ENCODE measurements at places on chromosomes 6 and 20.
A peak's percentile ranks its signal among the peaks of the same experiment; 100 is the strongest.

- DNase-seq = peak; percentile 45
These were observed 21.3 kb downstream of the TTPAL start for GRCh38 chr20:44496976-44497375.

GRCh38 chr20:21109144-21109543 lies 3.0 kb upstream of the LINC00237 start:
- peak; percentile 28 for DNase-seq

DNA sequence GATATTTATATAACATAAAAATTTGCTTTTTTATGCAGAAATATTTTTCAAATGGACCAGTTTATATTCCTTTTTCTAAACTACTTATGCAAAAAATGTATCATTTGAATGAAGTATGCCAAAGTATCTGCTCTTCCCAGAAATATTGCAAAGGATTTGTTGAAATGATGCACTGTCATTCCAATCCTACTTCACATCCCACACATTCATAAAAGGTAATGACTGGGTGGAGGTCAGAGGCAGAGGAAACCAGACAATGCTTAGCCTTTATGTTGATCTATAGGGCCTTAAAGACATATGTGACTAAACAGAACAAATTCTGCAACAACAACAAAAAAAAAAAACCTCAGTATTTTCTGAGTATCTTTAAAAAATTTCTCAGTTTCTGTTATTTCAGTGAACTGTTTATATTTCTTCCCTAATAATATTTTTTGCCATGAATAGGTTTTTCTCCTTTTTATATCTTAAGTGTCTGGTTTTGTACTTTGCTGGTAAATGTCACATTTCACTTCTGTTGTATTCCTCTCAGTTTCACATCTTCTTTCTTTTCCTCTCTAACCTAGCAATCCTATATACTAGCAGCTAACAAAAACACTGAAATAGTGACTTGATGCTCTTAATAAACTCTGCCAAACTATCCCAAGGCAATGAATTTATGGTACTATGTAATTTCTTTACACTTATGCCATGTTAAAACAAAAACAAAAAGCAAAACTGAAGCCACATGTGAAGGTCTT lies 374.1 kb downstream of the BCKDHB start:
- DNase-seq = no peak

- no peak for DNase-seq
These were observed 23.5 kb downstream of the UQCC2 start for GRCh38 chr6:33688006-33688405.

DNA sequence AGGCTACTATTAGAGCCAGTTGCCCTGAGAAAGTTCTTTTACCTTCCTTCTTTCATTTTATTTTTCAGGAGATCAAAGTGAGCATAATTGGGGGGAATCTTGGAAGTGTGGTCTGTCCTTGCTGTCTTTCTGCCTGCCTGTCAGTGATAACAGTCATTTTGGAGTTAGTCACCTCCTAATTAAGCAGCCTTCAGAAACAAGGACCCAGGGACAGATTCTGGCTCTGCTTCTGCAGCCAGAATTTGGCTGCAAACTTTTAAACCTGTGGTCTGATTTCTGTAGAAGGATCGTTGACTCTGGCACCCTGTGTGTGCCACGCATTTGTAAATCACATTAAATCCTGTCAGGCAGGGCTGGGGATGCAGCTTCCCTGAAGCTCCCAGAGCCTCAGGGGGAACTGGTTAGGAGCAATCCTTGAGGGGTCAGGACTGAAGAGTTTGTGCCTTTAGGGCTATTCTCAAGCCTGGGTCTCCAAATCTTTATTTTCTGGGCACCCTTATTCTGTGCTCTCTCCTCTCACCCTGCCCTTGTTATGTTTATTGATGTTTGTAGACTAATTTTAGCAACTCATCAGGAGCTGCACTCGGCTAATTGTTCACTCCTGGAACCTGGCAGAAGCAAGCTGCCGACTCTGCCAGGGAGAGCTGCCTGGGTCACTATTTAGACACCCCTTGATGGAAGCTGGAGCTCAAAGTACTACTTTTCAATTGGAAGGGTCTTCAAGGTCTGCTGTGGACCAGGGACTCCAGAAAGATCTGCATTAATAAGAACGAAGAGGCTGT lies 6.8 kb downstream of the NOX3 start:
- no peak for DNase-seq

GRCh38 chr6:45663251-45664221 lies 285.8 kb upstream of the SUPT3H start:
- peak; percentile 65 for DNase-seq
